ENCODE measurements at places on chromosomes 4 and X.
A peak's percentile ranks its signal among the peaks of the same experiment; 100 is the strongest.

- no peak for DNase-seq
Measured at GRCh38 chr4:57071326-57071725, 38.9 kb downstream of the IGFBP7 start.

DNA sequence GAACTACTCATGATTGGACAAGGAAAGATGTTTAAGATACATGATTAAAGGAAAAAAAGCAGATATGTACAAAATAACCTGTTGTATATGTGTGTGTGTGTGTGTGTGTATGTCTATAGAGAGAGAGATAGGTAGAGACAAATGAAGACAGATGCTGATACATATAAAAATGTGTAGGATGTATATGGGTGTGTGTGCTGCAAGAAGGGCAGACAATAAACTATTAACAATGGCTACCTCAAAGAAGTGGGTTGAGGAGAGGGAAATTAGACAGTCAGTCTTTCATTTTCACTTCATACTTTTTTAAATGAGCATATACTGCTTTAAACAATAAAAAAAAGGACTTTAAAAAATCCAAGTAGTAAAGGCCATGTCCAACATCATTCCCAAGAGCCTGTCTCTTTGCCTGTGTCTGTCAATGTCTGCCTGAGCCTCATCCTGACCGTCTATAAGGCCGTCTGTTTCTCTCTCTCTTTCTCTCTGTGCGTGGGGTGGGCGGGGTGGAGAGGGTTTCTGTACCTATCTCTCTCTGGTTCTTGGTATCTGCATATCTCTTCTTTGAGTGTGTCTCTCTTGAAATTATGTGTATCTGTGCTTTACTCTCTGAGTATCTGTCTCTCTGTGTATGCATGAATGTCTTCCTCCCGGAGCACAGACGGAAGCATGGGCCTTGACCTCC, 62.8 kb downstream of the LRBA start:
- DNase-seq, result no peak

GRCh38 chr4:70637239-70637913, 8.8 kb downstream of the ENAM start:
- no peak for DNase-seq

DNA sequence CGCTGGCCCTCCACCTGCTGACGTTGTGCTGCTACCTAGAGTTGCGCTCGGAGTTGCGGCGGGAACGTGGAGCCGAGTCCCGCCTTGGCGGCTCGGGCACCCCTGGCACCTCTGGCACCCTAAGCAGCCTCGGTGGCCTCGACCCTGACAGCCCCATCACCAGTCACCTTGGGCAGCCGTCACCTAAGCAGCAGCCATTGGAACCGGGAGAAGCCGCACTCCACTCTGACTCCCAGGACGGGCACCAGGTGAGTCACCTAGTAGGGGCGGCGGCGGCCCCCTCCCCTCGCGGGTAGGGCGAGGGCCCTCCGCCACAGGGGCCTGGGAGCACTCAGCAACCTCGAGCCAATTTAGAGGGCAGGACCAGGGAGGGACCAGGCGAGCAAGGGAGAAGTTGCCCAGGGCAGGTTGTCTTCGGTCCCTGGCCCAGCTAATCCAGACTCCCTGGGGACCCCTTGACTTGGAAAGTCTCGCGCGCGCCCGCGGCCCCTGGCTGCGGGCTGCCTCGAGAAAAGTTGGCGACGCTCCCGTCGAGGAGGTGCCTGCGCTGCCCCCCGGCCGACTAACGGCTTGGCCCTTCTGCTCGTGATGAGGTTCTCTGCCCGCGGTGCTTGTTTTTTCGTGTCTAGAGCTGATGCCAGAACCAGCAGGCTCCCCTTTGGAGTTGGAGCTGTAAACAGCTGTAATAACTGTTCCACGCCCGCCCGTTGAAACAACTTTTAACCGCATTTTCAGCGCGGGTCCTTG, 717 bp downstream of the EDA start:
- peak; percentile 0 for DNase-seq

- DNase-seq, result no peak
Measured at GRCh38 chr4:6480534-6481088, 8.2 kb upstream of the PPP2R2C start.
